ENCODE measurements at places on chromosomes 4 and X.

DNA sequence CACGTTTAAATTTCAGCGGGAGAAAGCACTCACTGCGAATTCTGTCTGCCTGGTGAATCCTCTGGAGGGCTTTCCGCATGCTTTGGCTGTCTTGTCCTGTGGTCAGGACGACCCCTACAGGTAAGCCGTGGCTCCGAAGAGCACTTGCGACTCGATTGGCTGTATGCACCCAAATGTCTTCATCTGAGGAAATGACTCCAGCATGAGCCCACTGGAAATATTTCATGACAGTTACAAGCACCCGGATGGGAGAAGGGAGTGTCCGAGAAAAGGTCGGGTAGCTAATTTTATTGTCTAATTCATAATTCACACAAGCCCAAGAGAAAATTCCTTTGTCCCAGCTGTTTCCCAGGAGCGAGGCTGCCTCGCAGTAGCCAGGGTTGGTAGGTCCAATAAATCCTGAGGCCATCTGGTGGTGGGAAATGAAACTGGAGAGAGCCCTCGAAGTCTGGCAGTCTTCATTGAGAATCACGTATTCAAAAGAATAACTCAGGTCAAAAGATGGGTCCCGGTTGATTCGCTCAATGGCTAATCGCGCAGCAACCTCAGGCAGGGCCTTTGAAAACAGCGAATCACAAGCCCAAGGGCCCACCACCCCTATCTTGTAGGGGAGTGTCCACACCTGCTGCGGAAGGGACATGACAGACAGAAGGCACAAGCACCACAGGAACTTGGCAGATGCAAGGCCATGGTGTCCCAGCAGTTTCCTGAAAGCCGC, 6.6 kb downstream of the GUCY2F start:
- DNase-seq = peak; percentile 23

DNA sequence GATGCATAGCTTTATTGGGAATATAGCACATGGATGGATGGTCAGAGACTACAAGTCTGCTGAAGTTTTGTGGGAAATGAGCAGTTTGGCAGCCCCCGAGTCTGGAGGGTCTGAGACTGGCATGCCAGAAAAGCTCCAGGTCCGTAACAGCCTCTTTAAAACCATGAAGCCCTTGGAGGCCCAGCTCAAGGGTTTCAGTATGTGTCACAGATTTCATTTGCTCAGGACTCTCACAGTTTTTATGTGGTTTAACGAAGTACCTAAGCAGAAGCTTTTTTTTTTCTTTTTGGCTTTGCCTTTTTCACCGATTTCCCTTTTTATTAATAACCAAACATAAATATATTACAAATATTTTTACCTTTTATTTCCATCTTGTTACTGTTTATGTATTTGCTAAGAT, 30.6 kb upstream of the TMEM184C start:
- no peak for DNase-seq

DNA sequence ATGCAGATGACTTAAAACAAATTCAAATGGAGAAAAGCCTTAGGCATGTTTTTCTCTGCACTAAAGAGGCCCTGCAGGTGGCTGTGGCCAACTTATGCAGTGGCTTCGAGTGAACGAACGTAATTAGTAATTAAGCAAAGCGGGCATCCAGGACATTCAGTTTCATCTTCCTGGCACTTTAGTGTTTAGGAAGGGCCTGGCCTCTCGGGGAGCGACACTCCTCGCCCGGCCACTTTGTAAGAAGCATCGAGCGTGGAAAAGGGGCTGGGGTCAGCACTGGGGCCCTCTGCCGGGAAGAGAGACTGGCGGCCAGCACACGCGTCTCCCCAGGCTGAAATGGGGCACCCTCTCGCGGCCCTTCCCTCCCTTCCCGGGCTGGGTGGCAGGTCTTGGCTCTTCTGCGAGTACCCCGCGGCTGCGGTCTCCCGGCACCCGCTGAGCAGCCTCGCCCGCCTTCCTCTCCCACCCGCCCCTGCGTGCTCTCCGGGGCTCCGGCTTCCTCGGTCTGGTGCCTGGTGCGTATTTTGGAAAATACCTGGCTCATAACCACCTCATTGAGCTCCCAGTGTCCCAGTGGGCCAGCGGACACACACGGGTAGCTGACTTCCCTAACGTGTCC, 677 bp upstream of the CYP4V2 start:
- DNase-seq = peak; percentile 70

DNA sequence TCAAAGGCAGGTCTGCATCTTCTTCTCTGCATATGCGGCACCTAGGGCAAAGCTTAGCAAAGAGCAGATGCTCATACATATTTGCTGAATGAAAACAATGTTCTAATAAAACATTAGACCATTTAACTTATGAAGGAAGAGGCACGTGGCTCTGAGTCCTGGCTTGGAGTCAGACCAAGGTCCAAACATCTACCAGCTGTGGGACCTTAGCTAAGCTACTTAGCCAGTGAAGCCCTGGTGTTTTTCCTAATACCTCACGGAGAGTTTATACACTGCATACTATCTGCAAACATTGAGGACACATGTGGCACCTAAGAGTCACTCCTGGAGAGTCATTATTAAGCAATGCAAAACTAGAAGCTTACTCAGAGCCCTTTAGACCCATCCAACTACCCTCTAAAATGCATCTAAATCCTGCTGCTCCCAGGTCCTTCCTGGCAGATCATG, 9.0 kb downstream of the PDGFC start:
- DNase-seq = no peak

- no peak for DNase-seq
These were observed 17.2 kb upstream of the PRSS48 start for GRCh38 chr4:151259752-151260151.

- DNase-seq = peak; percentile 23
These were observed 74.3 kb downstream of the WFS1 start for GRCh38 chr4:6343939-6344408.

GRCh38 chr4:170705907-170706306, 616.2 kb upstream of the AADAT start:
- DNase-seq = no peak

DNA sequence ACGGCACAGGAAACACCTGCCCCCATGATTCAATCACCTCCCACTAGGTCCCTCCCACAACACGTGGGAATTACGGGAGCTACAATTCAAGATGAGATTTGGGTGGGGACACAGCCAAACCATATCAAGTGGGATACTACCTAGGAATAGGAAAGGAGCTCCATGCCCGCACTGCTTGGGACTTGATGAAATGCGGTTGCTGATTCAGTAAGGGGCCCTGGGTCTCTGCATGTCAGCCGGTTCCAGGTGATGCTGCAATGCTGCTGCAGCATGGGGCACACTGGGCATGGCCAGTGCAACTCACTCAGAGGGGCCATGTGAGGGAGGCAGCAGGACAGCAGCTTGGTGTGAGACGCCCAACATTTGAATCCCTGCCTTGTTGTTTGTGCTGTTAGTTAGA, 34.0 kb upstream of the MSX1 start:
- no peak for DNase-seq

GRCh38 chr4:175419236-175419718, 392.8 kb downstream of the GPM6A start:
- DNase-seq = no peak

- DNase-seq = no peak
These were observed 10.2 kb downstream of the CD40LG start for GRCh38 chrX:136658151-136658550.

GRCh38 chrX:68665502-68665901, 18.0 kb downstream of the STARD8 start:
- no peak for DNase-seq
